ENCODE measurements at places on chromosomes 13 and 19.

DNA sequence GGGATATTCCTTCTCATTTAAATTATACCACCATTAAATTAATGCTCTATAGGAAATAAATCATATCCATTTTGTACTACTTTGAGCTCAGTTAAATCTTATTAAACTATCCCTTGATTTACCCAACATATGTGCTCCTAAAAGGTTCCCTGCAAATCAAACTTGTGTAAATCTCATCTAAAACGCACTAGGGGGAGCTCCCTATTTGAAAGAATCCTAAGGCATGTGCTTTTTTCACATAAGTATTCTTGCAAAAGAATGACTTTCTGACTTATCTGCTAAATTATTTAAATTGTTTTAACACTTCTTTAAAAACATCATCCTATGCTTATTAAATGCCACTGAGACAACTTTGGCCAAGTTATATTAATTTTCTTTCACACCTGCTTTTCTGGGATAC, 7.9 kb downstream of the INTS6 start:
- DNase-seq, result no peak

GRCh38 chr19:16825312-16826052, 3.7 kb upstream of the SIN3B start:
- DNase-seq, result peak; percentile 57

DNA sequence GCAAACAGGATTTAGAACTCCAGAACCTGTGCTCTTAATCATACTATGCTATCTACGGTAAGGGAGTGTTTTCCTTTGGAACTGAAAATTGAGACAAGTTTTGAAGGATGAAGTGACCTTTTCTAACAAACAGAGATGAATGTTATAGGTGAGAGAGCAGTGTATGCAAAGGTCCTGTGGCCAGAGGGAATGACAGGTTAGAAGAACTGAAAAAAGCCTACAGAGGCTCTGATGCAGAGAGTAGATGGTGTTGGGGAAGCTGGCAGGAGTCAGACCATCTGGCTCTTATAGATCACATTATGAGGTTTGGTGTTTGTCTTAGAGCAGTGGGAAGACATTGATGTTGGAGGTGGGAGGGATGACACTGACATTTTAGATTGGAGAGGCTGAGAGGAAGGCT, 2.0 kb downstream of the PCCA start:
- no peak for DNase-seq

GRCh38 chr13:31675440-31675953, 63.8 kb upstream of the RXFP2 start:
- DNase-seq, result no peak

DNA sequence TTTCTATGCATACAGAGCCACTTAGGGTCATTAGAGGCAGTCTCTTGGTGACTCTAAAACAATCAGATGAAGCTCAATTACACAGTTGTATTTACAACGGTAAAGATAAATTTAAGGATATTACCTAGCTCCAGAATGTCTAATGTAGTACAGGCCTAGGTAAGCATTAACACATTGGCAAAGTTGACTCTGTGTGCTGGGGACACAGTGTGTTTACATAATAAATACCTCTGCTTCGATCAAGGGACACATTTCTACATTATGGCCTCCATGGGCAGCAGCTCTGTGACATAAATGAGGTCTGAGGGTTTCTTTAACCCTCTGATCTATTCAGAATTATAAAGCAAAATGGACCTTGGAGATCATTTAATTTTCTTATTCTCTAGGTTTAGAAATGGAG, 74.7 kb downstream of the SERP2 start:
- DNase-seq, result no peak

GRCh38 chr13:59326717-59327116, 837.0 kb downstream of the DIAPH3 start:
- no peak for DNase-seq

GRCh38 chr13:24997367-24997967, 98.5 kb upstream of the PABPC3 start:
- no peak for DNase-seq

DNA sequence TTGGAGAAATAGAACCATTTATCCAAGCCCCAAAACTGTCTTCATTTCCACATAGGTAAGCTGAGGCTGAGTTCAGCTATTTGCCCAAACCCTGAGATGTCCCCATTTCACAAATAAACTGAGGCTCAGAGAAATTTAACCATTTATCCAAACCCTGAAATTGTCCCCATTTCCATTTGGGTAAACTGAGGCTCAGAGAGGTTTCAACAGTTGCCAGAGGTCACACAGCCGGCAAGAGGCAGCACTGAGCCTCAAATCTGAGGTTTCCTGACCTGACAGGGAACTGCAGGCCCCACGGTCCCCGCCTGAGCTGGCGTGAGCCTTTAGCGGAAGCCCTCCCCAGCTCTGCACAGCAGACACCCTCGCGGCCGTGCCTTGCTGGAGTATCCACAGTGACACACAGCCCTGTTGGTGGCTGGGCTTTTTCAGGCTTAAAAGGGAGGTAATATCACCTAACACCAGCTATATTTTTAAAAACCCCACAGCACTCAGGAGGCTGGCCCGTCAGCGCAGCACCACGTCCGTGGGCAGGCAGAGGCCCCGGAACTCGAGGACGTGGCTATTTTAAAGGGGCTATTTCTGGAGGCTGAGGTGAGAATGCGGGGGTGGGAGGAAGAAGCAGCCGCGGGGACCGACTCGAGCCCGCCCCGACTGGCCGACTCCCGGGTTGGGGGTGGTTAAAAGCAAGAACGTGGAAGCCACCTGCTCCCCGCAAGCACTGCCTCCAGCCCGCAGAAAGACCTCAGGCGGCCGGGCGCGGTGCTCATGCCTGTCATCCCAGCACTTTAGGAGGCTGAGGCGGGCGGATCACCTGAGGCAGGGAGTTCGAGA, 18.5 kb downstream of the PTPRS start:
- no peak for DNase-seq

- no peak for DNase-seq
These were observed 1.9 kb downstream of the CDC42EP5 start for GRCh38 chr19:54470991-54471782.

GRCh38 chr19:49301165-49301865, 23.7 kb downstream of the SLC6A16 start:
- DNase-seq, result peak; percentile 30

GRCh38 chr19:43124360-43124759, 41.9 kb upstream of the PSG2 start:
- DNase-seq, result no peak

- no peak for DNase-seq
These were observed 47.6 kb upstream of the CNMD start for GRCh38 chr13:52787235-52787634.

DNA sequence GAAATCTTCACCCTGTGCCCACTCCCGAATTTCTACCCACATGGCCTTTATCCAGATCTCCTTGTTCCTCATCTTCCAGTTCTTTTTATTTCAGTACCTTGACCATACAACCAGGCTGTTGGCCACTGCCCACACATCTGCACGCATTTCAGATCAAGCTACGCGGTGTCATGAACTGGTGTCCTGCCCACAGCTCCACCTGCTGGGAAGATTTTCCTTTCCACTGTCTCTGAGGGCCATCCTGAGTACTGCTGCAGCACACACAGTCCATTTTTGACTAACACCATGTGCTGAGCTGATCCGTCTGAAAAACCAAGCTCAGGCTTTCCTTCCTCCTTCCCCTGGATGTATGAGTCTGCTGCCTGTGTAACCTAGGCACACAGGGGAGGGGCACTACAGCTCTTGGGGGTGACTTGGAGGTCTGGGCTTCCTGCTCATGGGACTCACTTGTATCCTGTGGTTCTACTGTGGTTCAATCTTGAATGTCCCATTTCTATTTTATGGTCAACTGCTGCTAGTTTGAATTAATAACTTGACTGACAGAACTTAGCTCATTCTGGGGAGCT, 71.9 kb downstream of the WASF3 start:
- DNase-seq, result no peak

DNA sequence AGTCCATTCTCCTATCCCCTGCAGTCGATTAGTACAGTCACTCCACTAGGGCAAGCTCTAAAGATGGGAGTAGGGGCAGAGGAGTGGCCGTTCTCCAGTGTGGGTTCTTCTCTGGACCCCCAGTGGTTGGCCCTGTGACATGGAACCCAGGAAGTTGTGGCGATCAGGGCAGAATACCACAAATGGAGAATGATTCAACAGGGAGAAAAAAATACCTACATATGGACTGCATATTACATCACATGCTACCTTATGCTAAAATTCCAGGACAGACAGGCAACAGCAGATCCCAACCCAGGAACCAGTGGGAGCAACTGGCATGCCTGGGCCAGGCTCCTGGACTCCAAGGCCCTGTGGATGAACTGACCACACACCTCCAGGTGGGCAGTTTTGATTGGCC, 20.4 kb downstream of the POU2F2 start:
- no peak for DNase-seq

DNA sequence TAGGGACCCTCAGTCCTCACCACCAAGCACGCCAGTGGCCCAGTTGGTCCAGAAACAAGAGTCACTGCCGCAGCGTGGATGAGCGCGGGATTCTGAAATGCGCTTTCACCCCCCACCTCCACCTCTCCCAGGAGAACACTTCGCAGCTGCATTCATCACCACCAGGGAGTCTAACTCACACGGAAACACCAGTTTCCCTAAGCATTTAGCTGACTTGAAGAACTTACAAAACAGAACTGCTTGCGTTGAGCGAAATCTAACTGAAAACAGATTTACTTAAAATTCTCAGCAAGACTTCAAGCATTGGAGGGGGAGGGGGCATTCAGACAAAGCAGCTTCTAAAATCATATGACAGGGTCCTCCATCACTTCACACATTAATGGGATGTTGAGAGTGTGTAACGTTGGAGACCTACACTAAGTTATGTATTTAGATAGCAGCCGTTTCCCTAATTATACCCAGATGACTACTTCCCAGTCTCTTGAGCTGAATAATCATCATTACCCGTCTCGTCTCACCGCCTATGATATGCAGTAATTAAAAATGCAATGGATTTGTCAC, 258.2 kb upstream of the IRS2 start:
- no peak for DNase-seq

- no peak for DNase-seq
These were observed 216.3 kb downstream of the NHLRC3 start for GRCh38 chr13:39254601-39255000.

DNA sequence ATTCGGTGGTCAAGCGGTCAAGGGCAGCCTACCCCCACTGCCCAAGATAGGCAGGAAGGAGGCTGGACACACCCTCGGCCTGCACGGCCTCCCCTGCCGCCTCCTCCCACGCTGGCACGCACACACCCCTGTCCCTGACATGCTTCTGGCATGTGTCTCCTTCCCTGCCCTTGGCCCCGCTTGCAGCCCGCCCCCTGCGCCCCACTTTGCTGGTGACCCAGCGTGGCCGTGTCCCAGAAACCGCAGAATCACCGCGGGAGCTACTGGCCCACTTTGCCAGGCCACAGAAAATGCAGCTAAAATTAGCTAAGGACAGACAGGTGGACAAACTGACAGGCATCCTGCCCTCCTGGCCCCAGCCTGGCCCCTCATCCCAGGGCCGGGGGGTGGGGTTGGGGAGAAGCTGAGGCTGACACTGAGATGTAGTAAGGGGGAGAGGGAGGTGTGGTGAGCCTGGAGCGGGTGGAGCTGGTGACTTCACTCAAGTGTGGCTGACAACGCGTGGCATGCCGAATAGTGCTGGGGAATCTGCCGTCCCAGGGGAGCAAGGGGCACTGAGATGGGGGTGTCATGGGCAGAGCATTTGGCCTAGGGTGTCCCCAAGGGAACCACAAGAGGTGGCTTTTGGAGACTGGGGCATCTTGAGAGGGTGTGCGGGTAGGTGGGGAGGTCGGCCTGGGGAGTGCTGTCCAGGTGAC, 2.4 kb downstream of the SHANK1 start:
- no peak for DNase-seq

DNA sequence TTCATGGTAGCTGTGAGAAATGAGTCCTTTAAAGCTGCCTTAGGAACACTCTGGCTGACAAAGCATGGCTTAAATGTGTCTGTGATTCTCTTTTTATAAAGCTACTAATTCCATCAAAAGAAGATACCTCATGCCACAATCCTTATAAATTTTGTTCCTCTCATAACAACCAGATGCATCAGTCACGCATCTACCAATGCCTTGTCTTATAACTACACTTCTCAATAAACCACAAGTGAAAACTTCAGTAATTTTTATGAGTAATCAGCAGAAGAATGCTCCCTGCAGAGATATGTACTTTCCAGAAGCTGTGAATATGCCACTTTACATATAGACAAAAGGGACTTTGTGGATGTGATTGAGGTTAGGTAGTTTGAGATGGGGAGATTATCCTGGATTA, 147.8 kb downstream of the SUCLA2 start:
- DNase-seq, result no peak

DNA sequence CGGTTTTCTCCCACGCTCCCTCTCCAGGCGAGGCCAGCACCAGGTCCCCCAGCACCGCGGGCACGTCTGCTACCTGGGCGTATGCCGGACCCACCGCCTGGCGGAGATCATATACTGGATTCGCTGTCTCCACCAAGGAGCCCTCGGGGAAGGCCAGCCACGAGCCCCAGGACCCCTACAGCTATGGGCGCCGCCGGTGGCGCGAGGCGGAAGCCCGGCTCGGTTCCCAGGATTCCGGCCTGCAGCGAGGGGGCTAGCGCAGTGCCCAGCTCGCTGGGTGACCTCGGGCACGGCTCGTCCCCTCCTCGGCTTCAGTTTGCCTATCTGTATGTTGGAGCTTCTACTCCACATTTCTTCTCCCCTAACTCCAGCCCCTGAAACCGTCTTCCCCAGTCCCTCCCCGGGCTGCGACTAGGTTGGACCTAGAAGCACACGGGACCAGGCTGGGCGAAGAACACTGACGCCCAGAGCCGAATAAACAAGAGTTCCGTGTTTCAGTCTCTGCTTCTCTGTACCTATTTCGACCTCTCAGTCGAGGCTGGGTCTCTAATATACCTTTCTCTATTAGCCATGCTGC, 749 bp upstream of the CPT1C start:
- DNase-seq, result no peak

- no peak for DNase-seq
These were observed 14.4 kb downstream of the SAMD4B start for GRCh38 chr19:39356647-39357046.

DNA sequence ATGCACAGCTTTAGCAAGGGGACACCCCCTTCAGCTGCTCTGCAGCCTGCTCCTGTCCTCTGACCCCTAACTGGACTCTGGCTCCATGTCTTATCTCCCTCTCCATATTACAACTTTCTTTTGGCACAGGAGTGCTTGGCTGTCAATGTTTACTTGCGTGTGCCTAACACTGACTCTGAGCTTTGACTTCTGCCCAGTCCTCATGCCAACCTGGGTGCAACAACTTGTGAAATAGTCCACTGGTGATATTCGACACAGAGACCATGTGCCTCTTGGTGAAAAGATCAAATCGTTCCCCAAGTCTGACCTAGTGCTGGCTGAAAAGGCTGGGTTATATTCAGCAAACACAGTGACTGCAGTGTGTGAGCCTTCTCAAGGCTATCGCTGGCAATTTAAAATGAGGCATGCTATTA, 34.1 kb upstream of the KLF12 start:
- no peak for DNase-seq

GRCh38 chr13:101390461-101390860, 25.8 kb downstream of the NALCN start:
- no peak for DNase-seq

DNA sequence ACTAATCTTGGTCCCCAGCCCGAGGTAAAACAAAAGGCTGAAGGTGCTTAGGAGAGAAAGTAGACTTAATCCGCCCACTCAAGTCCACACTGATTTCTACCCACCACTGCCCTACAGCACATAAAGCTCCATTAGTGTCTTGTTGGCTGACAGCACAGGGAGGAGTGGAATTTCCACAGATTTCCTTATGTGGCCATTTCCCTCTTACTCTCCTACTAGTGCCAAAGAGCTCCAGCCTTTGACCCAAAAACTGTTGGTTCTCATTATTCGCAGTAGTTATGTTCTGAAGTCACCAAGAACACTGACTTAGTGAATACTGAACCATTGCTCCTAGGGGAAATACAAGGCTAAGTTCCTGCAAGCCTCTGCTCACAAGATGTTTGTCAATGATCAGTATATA, 61.2 kb downstream of the RAB20 start:
- no peak for DNase-seq

All from iPS DF 19.7 (cell line).